T-helper 22 cell (primary cell): ENCODE measurements at places on chromosomes 7 and 10.

- no peak for DNase-seq
Measured at GRCh38 chr10:131683941-131684340, 216.9 kb upstream of the PPP2R2D start.

- no peak for DNase-seq
Measured at GRCh38 chr10:75377869-75378268, 23.7 kb downstream of the ZNF503 start.

GRCh38 chr10:44830022-44830421 is 81.1 kb upstream of the TMEM72 start:
- no peak for DNase-seq

DNA sequence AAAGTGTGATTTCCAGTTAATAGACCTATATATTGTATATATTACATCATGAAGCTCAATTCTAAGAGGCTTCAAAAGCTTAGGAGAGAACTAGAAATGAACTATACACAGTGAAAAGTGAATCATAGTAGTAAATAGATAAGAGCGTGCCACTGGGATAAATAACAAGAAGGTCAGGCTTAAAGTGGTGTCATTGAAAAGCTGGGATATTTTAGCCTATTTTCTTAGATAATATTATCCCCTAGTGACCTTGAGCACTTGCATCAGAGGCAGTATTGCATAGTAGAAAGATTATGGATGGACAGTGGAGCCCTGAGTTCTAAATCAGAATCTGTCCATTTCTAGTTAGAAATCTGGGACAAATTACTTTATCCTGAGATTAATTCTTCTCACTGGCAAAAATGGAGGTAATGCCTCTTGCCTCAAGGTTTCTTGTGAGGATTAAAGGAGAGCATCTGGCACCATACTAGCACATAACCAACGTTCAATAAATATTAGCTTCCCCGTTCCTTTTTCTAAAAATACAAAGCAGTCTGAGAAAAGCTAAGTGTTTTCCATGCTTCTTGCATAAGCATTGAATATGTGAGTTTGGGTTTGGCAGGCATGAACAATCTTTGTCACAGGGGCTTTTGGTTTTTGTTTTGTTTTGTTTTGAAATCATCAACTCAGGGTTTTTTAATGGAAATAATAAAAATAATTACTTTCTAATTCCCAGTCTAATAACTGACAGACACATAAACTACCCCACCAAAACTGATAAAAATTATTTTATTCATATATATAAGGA is 27.3 kb upstream of the MACC1 start:
- DNase-seq, result no peak

DNA sequence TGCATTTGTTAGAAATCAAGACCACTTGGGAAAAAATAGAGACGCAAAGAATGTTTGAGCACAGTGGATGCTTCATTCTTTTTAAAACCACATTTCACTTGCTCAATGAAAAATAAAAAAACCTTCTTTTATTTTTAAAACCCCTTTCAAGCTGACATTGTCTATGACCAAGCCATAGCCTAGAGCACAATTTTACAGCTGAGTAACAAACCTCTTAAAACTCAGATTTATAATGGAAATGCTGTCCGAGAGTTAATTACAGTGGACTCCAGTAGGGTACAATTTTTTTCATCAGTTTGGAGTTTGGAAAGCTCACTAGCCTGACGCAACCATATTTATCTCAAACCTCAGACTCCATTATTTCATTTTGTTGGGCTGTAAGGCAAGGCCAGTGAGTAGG is 116.3 kb downstream of the RNLS start:
- DNase-seq, result no peak

DNA sequence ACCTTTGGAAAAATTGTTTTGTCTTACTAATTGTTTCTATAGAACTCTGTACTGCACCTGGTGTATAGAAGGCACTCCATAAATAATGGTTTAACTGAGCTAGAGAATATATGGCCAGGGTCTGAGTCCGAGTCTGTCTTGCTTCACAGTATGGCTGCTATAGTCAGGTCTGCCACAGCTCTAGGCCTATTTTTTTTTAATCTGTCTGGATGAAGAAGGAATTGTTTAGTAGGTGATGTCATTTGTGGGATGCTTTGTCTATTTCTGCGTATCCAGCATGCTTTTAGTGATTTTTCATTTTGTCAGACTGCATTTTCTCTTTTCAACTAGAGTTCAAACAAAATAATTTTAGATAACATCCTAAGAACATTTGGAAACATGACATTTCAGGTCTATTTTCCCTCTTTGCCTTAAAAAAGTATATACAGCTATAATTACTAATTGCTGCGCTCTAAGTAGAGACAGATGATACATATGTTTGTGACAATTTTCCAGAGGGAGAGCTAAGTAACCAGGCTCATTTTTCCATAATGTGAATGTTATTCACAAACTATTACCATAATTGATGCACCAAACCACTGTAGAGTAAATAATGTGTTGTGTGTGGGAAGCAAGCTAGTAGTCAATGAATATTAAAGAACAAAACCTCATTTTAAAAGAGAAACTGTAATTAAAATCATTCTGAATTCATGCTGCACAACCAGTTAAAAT is 361.7 kb downstream of the AUTS2 start:
- no peak for DNase-seq

GRCh38 chr10:16656895-16657294 is 135.2 kb upstream of the C1QL3 start:
- no peak for DNase-seq

DNA sequence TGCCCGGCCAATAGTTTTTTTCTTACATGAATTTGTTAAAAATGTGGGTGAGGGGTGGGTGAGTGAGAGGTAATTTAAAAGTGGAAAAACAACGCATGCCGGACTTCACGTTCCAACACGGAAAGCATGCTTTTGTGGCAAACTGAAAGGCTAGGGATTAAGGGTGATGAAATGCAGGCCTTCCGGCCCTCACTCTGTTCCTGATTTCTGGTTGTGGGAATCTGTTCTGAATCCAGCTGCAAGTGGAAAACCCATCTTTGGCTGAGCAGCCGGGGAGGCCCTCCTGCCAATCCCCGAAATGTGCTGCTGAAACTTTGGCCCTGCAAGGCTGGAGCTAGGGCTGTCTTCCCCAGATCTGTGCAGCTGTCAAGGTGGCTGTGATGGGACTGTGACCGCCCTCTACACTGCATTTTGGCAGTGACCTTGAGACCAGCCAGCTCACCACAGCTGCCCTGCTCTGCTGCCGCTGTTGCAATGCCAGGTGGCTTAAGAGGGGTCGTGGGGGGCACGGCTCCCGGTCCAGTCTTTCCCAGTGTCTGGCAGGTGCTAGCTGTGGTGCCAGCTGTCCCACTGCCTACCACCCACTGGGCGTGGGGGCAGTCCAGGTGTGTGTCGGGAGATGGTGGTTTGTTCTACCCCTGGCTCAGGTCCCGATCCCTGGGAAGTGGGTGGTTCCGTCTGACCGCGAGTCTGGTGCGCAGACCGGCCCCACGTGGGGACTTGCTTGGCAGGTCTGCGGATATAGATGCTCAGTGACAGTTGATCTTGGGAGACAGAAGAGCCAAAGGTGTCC is 39.0 kb downstream of the TET1 start:
- DNase-seq, result no peak

- no peak for DNase-seq
Measured at GRCh38 chr7:35623381-35623780, 71.6 kb downstream of the HERPUD2 start.
